CD4-positive, alpha-beta T cell treated with Interleukin-10 for 1 hour (primary cell): ENCODE measurements at places on chromosomes 4 and X.

GRCh38 chr4:175639346-175639745 is 172.7 kb downstream of the GPM6A start:
- DNase-seq, result no peak

- no peak for DNase-seq
Observed at GRCh38 chr4:56828784-56829535, 7.5 kb upstream of the SPINK2 start.

GRCh38 chr4:51884055-51884454 is 41.1 kb downstream of the DCUN1D4 start:
- no peak for DNase-seq

GRCh38 chr4:86981789-86982188 is 47.0 kb downstream of the AFF1 start:
- peak; percentile 12 for DNase-seq

DNA sequence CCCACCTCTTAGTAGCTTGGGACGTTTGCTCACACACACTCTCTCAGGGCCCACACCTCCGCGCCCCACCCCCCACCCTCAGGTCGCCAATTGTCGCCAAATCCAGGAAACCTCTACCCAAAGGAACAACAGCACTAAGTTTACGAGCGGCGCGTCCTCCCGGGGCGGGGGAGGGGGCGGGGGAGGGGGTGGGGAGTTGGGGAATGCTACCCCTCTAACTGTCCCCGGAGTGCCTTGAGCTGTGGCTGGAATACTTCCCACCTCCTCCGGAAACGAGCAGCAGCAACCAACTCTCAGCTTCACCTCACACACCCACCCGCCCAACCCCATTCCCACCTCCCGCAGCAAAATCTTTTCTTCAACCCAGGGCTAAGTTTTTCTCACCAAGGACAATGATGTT is 135.6 kb upstream of the ZIC3 start:
- DNase-seq, result no peak

- DNase-seq, result no peak
Observed at GRCh38 chr4:17475481-17475880, 36.4 kb downstream of the QDPR start.
